Immature natural killer cell (primary cell): ENCODE measurements at places on chromosomes 5 and 9. TPM values are rescaled to one million over a fixed set of nuclear protein-coding genes. Genes with fewer than 3 reads are reported as not detected.

The KCNV2 gene
- polyA plus RNA-seq, result not detected

The TAS2R1 gene
- polyA plus RNA-seq, result not detected

The ADAMTS6 gene
- polyA plus RNA-seq, result not detected

The AFAP1L1 gene
- polyA plus RNA-seq, result 0.28 TPM

The IGFBPL1 gene
- polyA plus RNA-seq, result not detected

The NUTM2G gene
- polyA plus RNA-seq, result 0.10 TPM

The GDA gene
- not detected for polyA plus RNA-seq

The ADAMTS13 gene
- 0.33 TPM for polyA plus RNA-seq

The CARTPT gene
- not detected for polyA plus RNA-seq

The NFIL3 gene
- polyA plus RNA-seq, result 8.9 TPM

The LIX1 gene
- polyA plus RNA-seq, result not detected

The BAAT gene
- not detected for polyA plus RNA-seq

The HSD17B3 gene
- not detected for polyA plus RNA-seq

The CKMT2 gene
- not detected for polyA plus RNA-seq

The SV2C gene
- polyA plus RNA-seq, result not detected

The ACOT12 gene
- not detected for polyA plus RNA-seq

The GNG10 gene
- polyA plus RNA-seq, result 18.3 TPM

The GFI1B gene
- polyA plus RNA-seq, result 1.6 TPM

The SYK gene
- 50.1 TPM for polyA plus RNA-seq

The PTGDS gene
- 201 TPM for polyA plus RNA-seq

The C7 gene
- not detected for polyA plus RNA-seq

The RAB3C gene
- polyA plus RNA-seq, result not detected

The FBP2 gene
- not detected for polyA plus RNA-seq

The SLC27A6 gene
- not detected for polyA plus RNA-seq

The UBE2B gene
- 72.8 TPM for polyA plus RNA-seq
